ENCODE measurements at places on chromosomes 6 and 20.

DNA sequence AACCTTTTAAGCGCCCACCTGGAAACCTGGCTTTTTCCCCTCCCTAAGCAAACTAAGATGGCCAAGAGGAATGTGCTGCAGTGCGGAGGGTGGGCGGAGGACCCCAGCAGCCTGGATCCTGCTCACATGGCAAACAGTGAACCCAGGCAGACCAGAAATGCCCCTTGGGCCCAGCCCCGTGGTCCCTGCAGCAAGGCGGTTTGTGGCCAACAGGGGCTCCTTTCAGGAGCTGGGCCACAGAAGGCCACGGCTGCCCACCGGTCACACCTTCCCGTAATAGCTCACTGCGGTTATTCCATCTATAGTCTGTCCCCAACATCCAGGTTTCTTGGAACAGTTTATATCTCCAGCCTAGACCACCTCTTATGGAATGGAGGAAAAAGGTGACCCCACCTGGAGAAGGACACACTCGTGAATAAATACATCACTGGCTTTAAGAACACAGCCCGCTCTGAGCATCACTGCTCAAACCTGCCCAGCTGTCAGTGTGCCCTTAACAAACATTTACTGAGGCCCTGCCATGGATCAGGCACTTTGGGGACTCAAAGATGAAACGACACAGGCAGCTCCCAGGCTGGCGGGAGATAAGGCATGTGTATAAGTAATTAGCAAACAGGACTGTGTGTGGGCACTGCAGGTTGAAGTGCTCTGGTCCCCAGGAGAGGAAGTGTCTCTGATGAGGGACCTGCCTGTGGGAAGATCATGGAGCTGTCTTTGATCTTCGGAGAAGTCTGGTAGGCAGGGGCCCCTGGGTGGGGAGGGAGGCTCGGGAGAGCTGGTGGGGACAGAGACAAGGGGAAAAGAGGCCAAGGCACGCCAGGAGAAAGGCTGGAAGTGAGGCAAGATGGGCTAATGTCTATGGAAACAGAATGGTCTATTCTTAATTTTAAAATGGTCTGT, 3.2 kb upstream of the TUBB1 start:
- DNase-seq, result no peak

GRCh38 chr20:62516338-62516737, 40.5 kb upstream of the GATA5 start:
- no peak for DNase-seq

DNA sequence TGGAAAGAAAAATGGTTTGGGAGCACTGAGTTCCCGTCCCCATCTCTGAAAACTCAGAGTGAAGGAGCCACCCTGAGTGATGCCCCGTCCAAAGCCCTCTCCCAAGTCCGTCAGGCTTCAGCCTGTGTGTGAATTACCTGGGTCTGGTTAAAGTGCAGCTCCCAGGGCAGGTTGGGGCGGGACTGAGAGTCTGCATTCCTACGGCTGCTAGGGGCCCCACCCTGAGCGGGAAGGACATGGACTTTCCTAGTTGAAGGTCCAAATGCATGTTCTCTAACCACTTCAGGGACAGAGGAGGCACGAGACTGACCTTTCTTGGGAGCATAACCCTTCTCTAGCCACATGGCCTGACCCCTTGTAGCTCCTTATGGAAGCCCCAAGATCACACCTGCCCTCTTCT, 97.2 kb downstream of the SYNDIG1 start:
- no peak for DNase-seq

DNA sequence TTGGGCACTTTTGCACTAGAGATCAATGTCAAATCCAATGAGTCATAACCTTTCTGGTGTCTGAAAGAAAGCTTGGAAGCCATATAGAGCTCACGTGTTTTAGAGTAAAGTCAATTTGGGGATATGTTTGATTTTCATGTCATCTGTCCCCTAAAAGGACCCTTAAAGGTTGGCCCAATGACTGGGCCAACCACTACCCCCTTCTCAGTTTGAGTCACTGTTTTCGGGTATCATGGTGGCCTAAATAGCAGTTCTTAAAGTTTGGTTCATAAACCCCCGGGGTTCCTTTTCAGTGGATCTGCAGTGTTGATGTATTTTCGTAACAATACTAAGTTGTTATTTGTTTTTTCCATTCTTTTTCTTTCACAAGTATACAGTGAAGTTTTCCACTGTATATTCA, 327.6 kb downstream of the PRL start:
- no peak for DNase-seq

GRCh38 chr20:1940581-1940980, 45.4 kb downstream of the SIRPA start:
- DNase-seq, result no peak

- no peak for DNase-seq
These were observed at the start of gene RAMACL for GRCh38 chr6:166586424-166587156. Gene RAMACL (minus strand): TSS chr6:166586678. CDS start chr6:166586477, 201 bp downstream.

DNA sequence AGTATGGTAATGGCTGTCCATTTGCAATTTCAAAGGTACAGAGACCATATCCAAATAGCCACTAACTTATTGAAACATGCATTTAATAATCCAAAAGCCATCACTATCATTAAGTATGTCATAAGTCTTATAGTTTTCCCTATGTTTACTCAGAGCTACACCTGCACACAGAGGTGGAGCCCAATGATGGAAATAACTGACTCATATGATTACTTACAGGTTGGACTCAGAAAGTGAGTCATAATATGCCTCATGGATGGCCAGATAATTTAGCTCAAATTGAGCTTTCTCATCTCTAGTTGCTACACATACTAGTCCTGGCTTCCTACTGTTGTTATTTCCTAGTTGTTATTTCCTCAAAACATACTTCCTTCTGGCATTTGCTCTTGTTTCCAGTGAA, 104.4 kb upstream of the KHDRBS2 start:
- DNase-seq, result no peak

DNA sequence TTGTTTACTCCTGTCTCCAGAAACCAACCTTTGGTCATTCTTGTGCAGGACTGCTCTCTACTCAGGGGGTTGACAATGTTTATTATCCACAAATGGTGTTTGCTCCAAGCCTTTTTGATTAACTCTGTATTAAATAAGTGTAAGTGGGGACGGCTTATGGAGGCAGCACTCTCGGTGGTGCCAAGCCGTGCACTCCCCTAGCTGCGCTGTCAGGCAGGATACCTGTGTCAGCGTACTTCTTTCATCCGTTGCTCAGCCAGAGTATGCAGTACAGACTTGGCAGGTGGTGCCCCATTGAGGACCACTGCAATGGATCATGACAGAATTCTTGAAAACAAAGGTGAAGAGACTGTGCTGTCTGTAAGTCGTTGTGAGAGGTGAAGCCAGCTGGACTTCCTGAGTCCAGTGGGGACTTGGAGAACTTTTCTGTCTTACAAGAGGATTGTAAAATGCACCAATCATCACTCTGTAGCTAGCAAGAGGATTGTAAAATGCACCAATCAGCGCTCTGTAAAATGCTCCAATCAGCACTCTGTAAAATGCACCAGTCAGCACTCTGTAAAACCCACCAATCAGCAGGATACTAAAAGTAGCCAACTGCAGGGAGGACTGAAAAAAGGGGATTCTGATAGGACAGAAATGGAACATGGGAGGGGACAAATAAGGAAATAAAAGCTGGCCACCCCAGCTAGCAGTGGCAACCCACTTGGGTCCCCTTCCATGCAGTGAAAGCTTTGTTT, 480.0 kb downstream of the MEI4 start:
- no peak for DNase-seq

- DNase-seq, result no peak
These were observed 463.6 kb downstream of the HACE1 start for GRCh38 chr6:104396077-104396476.

DNA sequence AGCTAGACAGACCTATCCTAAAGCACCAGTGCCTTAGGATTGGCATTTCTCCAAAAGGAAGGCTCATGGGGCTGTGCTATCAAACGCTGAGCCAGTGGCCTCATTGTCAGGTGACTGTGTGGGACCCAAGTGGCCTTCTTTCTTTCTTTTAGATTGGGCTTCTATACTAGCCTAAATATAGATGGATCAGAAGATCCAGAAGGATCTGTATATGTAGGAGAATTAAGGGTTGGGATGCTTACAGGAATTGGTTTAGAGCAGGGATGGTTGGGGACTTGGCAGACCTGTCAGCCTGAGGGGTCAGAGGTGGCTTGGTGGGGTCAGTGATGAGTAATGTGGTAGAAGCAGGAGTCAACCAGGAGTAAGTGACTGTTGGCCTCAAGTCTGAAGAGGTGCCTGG, 14.8 kb downstream of the ABT1 start:
- no peak for DNase-seq

- no peak for DNase-seq
These were observed 92.1 kb upstream of the ANKEF1 start for GRCh38 chr20:9942736-9943135.

- no peak for DNase-seq
These were observed 15.6 kb downstream of the GABRR2 start for GRCh38 chr6:89299466-89299850.

DNA sequence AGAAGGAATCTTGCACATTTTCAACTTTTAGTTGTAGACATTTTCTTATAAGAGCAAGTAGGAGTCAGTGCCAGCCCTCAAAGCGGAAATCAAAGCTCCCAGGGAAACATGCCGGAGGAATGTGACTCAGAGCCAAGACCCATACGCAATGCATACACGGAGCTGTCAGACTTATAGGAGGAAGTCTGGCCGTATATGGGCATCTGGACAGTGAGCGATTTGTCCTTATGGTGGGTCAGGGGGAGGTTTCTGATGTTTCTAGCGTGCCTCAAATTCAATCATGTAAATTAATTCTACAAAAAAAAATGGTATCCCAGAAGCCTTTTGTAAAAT, 3.6 kb upstream of the CCN2 start:
- peak; percentile 68 for DNase-seq

- no peak for DNase-seq
These were observed 21.0 kb downstream of the RNASET2 start for GRCh38 chr6:166935353-166935752.

- DNase-seq, result no peak
These were observed 26.7 kb upstream of the MYLIP start for GRCh38 chr6:16102208-16102607.

DNA sequence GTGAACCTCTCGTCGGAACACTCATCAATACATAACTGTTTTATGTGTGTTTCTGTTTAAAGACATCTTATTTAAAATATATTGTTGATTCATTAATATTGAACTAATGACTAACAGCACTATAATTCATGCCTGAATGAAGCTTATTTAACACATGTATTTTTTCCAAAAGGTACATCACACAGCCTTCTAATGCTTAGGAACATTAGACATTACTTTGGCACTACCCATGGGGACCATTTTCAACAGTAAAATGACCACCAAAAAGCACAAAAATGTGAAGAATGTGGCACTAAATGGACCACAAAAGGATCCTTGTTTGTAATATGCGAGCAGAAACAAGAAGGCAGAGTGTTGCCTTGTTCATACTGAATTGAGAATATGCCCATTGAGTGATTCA, 109.2 kb downstream of the CEP57L1 start:
- DNase-seq, result no peak

- no peak for DNase-seq
These were observed 352.5 kb downstream of the HDGFL1 start for GRCh38 chr6:22921828-22922227.

DNA sequence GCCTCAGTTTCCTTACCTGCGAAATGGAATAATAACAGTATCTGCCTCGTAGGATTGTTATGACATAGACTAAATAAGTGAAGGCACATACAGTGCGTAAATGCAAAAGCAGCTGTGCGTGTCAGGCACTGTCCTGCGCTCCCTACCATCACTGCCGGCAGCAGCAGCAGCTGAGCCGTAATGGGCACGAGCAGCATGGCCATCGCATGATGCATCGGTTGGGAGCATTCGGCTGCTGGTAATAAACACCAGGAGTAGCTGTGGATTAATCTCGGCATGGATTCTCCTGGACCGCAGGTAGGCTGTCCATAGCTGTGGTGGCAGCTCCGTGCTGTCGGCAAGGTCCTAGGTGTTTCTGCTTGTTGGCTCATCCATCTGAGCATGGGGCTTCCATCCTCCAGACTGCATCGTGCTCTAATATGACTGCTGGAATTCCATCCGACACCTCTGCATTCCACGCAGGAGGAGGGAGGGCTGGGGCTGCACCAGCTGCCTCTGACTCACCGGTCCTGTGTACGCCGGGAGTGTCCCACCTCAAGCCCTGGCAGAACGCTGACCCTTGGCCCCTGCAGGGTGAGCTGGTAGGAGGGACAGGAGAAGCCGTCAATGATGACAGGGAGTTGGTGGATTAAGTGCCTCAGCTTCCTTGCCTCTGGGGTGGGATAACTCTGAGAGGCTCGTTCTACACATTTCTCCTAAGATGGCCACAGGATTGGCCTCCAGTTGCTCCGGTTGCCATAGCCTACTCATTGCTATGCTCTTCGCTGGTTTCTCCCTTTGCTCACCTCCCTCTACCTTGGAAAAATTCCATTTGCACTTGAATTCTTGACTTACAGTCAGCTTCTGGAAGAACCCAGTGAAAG, 100.9 kb upstream of the PMEPA1 start:
- DNase-seq, result no peak

DNA sequence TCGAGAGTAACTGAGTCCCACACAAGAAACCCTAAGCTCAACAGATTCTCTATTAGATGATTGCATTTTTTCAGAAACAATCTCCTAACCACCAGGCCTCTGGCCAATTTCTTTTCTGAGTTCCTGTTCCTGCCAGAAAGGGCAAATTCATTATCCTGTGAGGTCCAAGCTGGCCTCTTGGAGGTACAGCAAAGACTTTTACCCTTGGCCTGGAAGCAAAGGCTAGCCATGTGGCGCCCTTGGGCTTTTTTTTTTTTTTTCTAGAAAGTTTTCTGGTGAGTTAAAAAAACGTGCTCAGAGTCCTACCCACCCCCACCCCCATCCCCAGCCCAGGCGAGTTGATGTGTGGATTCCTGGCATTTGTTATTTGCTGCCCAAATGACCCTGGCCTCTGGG, 59.0 kb upstream of the EEF1A1 start:
- no peak for DNase-seq

GRCh38 chr6:111985202-111985731, 68.6 kb upstream of the CCN6 start:
- DNase-seq, result no peak

Measured in breast epithelium (tissue), 4 donors.